Stimulated activated CD8-positive, alpha-beta memory T cell treated with anti-CD3 and anti-CD28 coated beads, Interleukin-4, amount 100 ng/mL, for 1 hour (primary cell): ENCODE measurements at places on chromosomes 16 and 17.

DNA sequence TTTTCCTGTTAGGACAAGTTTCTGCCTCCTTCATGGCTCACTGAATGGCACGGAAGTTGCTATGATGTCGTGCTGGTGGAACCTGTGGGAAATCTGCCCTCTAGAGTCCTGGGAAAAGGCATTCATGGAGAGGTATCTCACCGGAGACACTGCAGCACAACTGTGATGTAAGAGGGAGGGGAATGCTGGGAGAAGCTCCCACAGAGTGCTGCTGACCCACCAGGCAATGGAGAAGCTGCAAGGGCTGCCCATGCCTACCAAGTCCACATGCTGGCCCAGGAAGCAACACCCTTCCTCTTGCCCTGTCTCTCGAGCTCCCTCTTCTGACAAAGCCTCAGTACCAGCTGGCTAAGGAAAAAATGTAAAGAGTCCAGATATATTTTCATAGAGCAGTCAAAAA, 45.2 kb upstream of the SLC5A11 start:
- DNase-seq: no peak

- no peak for DNase-seq
Observed at GRCh38 chr16:85265161-85265784, 153.0 kb upstream of the CIBAR2 start.

GRCh38 chr17:77054936-77055335, 85.8 kb upstream of the SEC14L1 start:
- DNase-seq: no peak

DNA sequence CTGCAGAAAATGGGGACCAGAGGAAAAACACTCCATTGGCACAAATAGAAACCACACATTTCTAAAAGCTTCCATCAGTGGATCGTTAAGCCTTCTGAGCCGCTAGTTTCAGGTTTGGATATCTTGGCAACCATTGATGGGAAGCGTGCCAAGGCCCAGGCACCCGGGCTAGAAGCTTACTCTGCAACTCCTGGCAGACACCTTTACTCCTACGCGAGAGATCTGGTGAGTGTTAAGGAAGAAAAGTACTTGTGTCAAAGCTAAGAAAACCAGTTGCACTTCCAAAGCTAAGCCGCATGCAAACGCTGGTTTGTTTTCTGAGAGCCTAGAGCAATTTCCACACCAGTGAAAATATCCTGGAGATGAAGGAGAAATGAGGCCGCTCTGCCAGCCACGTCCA, 472.4 kb downstream of the PMP22 start:
- DNase-seq: no peak

- no peak for DNase-seq
Observed at GRCh38 chr16:27267037-27267677, 1.4 kb downstream of the NSMCE1 start.

- no peak for DNase-seq
Observed at GRCh38 chr17:57645950-57646665, 99.0 kb downstream of the CCDC182 start.

GRCh38 chr17:65994114-65994513, 197.8 kb downstream of the CEP112 start:
- DNase-seq: no peak

- DNase-seq: no peak
Observed at GRCh38 chr17:63505341-63505740, 17.8 kb upstream of the KCNH6 start.

GRCh38 chr17:58238147-58238634, at the start of gene LPO:
TSS of gene LPO (plus strand) at chr17:58238584. CDS start at chr17:58242980, 4,396 bp downstream.
- DNase-seq: no peak

GRCh38 chr16:89045181-89045815, 48.4 kb upstream of the ACSF3 start:
- no peak for DNase-seq

- DNase-seq: no peak
Observed at GRCh38 chr16:84065536-84066132, 23.0 kb upstream of the SLC38A8 start.

DNA sequence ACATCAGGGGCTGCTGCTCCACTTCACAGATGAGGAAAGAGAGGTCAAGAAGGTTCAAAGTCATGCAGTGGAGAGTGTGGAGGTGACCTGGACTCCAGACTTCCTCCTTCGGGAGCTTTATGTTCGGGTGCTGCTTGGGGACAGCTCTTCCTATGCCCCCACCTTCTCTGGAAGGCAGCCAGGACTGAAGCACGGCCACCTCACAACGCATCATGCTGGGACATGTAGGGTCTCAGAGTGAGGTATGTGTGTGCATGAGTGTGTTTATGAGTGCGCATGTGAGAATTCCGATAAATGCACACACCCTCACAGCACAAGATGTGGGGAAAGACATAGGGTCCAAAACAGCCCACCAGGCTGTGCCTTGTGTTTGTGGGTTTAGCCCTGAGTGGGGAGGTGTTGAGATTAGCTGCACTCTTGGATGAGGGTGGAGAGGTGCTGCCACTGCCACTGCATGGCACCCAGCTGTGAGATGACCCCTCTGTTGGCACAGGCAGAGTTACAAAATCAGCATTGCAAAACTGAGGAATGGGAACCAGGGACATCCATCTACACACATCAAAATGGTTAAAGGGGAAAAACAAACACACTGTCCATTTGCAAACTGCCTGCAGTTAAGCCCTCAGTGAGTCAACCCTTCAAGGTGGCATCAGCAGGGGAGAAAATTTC, 367.4 kb downstream of the SEC14L1 start:
- no peak for DNase-seq

- DNase-seq: no peak
Observed at GRCh38 chr16:68776821-68777485, 39.9 kb downstream of the CDH1 start.

- DNase-seq: no peak
Observed at GRCh38 chr16:77890075-77890474, 101.7 kb downstream of the VAT1L start.

DNA sequence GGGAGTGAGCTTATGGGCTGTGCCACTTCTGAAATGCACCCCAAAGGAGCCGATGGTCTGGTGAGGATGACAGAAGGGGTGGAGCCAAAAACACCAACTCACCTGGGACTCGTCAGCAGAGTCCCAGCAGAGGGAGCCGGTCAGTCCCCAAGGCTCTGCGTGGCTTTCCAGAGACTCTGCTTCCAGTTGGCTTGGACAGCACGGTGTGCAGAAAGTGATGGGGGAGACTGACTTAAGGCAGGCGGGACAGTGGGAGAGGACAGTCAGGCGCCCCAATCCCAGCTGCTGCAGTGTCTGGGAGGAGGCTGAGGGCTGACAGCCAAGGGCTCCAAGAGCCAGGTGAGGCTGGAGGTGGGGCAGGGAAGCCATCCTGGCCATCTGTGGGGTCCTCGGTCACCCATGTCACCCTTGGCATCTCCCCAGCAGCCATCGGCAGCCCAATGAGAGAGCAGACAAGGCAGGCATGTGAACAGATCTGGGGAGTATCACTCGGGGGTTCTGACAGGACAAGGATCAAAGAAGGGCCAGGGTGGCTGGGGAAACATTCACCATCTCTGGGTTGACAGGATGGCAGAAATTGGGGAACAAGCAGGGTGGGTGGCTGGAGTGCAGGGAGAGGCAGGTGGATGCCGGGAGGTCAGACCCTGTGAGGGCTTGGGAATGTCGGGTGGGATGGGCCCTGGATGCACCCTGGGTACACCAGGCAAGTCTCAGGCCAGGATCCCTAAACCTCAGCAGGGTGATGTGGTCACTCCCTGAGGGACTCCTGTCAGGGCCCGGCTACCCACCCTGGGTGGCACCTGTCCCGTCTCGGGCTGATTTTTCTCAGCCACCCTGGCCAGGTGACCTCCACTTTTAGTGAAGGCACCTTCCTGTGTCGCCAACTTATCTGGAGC, 8.9 kb upstream of the KRTAP17-1 start:
- DNase-seq: no peak

DNA sequence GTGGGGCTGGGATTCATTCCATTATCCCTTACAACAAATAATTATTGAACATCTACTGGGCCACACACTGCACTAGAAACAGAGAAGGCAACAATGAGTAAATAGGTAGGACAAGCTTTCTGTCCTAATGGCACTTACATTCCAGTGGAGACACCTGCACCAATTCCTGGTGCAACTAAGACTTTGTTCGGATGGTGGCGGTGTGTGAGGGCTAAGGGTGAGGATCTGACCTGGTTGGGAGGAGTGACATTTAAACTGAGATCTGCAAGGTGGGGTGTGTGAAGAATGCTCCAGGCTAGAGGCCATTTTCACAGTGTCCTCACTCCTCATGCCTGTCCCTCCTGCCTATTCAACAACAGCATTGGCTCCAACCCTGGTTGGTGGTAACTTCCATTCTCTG, 510.0 kb downstream of the XYLT1 start:
- DNase-seq: no peak

DNA sequence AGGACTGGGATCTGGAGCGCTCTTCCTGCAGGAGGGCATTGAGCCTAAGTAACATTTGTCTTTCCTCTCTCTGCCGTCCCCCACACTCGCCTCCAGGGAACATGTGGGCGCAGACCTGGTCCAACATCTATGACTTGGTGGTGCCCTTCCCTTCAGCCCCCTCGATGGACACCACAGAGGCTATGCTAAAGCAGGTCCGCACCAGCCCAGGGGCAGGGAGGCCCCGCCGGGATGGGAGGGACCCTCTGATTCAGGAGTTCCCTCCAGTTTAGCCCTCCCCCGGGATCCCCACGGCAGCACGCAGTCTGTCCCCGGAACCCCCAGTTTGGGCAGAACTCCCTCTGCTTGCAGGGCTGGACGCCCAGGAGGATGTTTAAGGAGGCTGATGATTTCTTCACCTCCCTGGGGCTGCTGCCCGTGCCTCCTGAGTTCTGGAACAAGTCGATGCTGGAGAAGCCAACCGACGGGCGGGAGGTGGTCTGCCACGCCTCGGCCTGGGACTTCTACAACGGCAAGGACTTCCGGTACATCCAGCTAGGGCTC, 14.1 kb downstream of the ACE start:
- no peak for DNase-seq
